H1 (cell line): ENCODE measurements at places on chromosomes 2 and 18.

- DNase-seq, result no peak
These were observed 76.0 kb downstream of the ALPK2 start for GRCh38 chr18:58552896-58553295.

- DNase-seq, result no peak
These were observed 863.7 kb downstream of the GALR1 start for GRCh38 chr18:78113136-78113939.

- DNase-seq, result no peak
These were observed 195.1 kb downstream of the ACKR3 start for GRCh38 chr2:236764716-236765115.

- no peak for DNase-seq
These were observed 634 bp downstream of the CREB1 start for GRCh38 chr2:207530160-207531031.

DNA sequence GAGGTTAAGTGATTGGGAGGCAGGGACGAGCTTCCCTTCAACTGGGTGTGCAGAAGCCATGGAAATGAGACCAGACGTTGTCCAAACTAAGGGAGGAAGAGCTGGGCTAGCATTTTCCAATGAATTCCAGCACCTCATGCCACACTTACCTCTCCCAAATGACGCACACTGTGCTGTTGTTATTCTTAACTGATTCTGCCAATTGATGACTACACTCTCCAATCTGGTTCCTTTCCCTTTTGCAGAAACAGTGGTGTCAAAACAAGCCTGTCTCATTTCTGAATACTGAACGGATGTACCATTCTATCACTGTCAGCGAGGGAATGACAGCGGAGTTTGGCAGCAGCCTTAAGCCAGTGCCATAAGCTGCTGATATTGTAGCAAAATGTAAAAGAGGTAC lies 380.5 kb upstream of the HNRNPA3 start:
- DNase-seq, result no peak
